ENCODE measurements at places on chromosomes 6 and 20. TPM values are rescaled to one million over a fixed set of nuclear protein-coding genes. Genes with fewer than 3 reads are reported as not detected.

Gene GTSF1L
- total RNA-seq = not detected

Gene CDH4
- 7.8 TPM for total RNA-seq

Gene PLCB4
- 51.4 TPM for total RNA-seq

Gene DDX43
- not detected for total RNA-seq

Gene DEFB124
- not detected for total RNA-seq

Gene CFAP206
- 0.86 TPM for total RNA-seq

Gene ZNF337
- total RNA-seq = 18.8 TPM

Gene NKX2-2
- total RNA-seq = not detected

Gene CST5
- not detected for total RNA-seq

Gene OXT
- not detected for total RNA-seq

Gene BCKDHB
- 24.6 TPM for total RNA-seq

DNA sequence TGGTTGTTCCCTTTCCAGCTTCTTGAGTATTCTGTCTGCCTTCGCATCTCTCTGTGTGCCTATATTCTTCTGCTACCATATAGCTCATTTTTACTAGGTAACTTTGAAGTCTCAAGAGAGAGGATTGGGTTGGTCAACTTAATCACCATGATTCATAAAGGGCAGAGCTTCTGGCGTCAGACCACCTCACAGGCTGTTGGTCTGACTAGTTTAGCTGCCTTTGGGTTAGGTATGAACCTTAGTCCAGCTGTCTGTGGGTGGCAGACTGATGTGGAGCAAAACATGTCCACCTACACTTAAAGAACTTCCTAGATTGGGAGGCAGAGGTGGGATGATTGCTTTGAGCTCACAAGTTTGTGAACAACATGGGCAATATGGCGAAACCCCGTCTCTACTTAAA is 192.2 kb upstream of the SGK1 start:
- H3K27ac ChIP-seq = no peak overlapping the region
- H3K4me1 ChIP-seq = peaks cover 6% of the 10 kb centered on the region
- no peaks in the 10 kb centered on the region for H3K36me3 ChIP-seq
- H3K4me3 ChIP-seq = no peak overlapping the region

DNA sequence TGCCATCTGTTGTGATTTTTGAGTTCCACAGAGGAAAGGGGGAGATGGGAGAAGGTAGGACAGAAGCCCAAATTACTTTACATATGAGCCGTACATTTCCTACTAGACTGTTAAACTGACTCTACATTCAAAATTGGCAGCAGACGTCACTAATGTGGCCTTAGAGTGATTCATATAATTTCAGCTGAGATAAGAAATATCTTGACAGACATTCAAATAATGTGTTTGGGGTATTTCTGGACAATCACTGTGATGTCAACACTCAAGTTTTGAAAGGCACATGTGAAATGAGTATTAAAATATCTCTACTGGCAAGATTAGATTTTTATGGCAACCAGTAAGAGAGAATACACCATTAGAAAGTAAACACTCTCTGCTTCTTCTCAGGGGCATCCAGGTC is 104.0 kb downstream of the MTFR2 start:
- H3K4me3 ChIP-seq = no peak overlapping the region
- H3K4me1 ChIP-seq = no peaks in the 10 kb centered on the region
- no peaks in the 10 kb centered on the region for H3K27me3 ChIP-seq
- H3K27ac ChIP-seq = no peak overlapping the region

GRCh38 chr20:57251344-57251743 is 15.1 kb downstream of the BMP7 start:
- H3K4me1 ChIP-seq = peaks cover 46% of the 10 kb centered on the region
- H3K27me3 ChIP-seq = no peaks in the 10 kb centered on the region
- no peak overlapping the region for H3K4me3 ChIP-seq
- H3K36me3 ChIP-seq = no peaks in the 10 kb centered on the region

- peak overlapping the region; percentile 72 for H3K27ac ChIP-seq
- peak overlapping the region; percentile 17 for H3K4me3 ChIP-seq
- H3K27me3 ChIP-seq = no peaks in the 10 kb centered on the region
- DNase-seq = peak; percentile 76
- H3K4me1 ChIP-seq = peaks cover 34% of the 10 kb centered on the region
- H3K36me3 ChIP-seq = no peaks in the 10 kb centered on the region
These were observed 21.4 kb upstream of the TRAM2 start for GRCh38 chr6:52598123-52598823.

GRCh38 chr6:48813836-48814235 is 649.2 kb downstream of the MMUT start:
- H3K4me3 ChIP-seq = no peak overlapping the region
- no peak for DNase-seq
- H3K4me1 ChIP-seq = no peaks in the 10 kb centered on the region

- H3K4me3 ChIP-seq = no peak overlapping the region
- no peak for DNase-seq
- H3K27ac ChIP-seq = no peak overlapping the region
These were observed 190.3 kb downstream of the LINC00237 start for GRCh38 chr20:20915844-20916243.

- no peak overlapping the region for H3K27ac ChIP-seq
- H3K27me3 ChIP-seq = peaks cover 3% of the 10 kb centered on the region
- H3K36me3 ChIP-seq = no peaks in the 10 kb centered on the region
- H3K4me1 ChIP-seq = no peaks in the 10 kb centered on the region
- no peak for DNase-seq
These were observed 85.5 kb upstream of the NT5E start for GRCh38 chr6:85364344-85364743.

DNA sequence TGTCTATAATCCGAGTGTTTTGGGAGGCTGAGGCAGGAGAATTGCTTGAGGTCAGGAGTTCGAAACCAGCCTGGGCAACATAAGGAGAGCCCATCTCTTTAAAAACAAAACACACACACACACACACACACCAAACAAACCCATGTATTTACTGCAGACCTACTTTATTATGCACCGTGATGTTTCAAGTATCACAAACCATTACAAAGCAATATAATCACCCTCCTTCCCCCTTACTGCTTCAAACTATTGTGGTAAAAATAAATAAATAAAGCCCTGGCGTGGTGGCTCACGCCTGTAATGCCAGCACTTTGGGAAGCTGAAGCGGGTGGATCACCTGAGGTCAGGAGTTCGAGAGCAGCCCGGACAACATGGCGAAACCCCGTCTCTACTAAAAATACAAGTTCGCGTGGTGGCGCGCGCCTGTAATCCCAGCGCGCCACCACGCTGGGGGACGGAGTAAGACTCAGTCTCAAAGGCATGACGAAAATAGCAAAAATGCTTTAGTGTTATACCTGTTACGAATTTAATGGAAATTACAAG is 1.5 kb downstream of the TBCC start:
- no peak overlapping the region for H3K27ac ChIP-seq
- H3K4me3 ChIP-seq = peak overlapping the region; percentile 98
- peaks cover 2% of the 10 kb centered on the region for H3K36me3 ChIP-seq
- DNase-seq = no peak

GRCh38 chr6:38068854-38069590 is 249.5 kb downstream of the ZFAND3 start:
- H3K4me1 ChIP-seq = peaks cover 4% of the 10 kb centered on the region
- DNase-seq = no peak
- H3K27ac ChIP-seq = no peak overlapping the region
- no peaks in the 10 kb centered on the region for H3K27me3 ChIP-seq
- H3K4me3 ChIP-seq = no peak overlapping the region

- no peak for DNase-seq
- H3K36me3 ChIP-seq = no peaks in the 10 kb centered on the region
These were observed 194.9 kb upstream of the ZNF184 start for GRCh38 chr6:27667657-27668441.
